ENCODE measurements at places on chromosomes 1 and 21. TPM values are rescaled to one million over a fixed set of nuclear protein-coding genes. Genes with fewer than 3 reads are reported as not detected.

DNA sequence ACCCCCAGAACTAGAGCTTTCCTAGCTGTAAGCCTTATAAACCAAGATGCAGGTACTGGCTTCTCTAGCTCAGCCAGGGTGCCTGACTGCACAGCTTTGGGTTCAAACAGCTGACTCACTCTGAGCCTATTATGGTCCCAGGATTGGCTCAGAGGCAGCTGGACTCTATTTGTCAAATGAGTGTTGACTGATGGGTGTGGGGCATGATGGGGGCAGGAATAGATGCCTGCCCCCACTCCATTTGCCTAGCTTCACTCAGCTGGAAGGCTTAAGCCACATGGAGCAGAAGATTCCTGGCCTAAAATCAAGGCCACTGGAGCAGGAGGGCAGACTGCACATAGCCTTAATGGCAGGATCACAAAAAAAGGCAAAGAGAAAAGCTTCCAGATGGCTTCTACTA lies 90.5 kb downstream of the PIK3R3 start:
- no peaks in the 10 kb centered on the region for H3K27me3 ChIP-seq
- H3K27ac ChIP-seq, result no peak overlapping the region
- no peak for DNase-seq
- H3K4me3 ChIP-seq, result no peak overlapping the region
- no peaks in the 10 kb centered on the region for H3K36me3 ChIP-seq

GRCh38 chr1:234478481-234479309 lies at the start of gene TARBP1:
Gene TARBP1 (minus strand): TSS chr1:234479179. CDS start chr1:234479103, 76 bp downstream.
- DNase-seq, result peak; percentile 76
- peaks cover 17% of the 10 kb centered on the region for H3K27me3 ChIP-seq
- H3K4me1 ChIP-seq, result peaks cover 47% of the 10 kb centered on the region
- H3K36me3 ChIP-seq, result peaks cover 9% of the 10 kb centered on the region
- peak within 1 kb of the TSS; percentile 75 for H3K27ac ChIP-seq
- peak within 1 kb of the TSS; percentile 90 for H3K4me3 ChIP-seq

MTF2 gene
- 71.0 TPM for total RNA-seq

- H3K36me3 ChIP-seq, result no peaks in the 10 kb centered on the region
- no peak overlapping the region for H3K27ac ChIP-seq
- H3K4me1 ChIP-seq, result peaks cover 5% of the 10 kb centered on the region
- DNase-seq, result no peak
- H3K27me3 ChIP-seq, result no peaks in the 10 kb centered on the region
- H3K4me3 ChIP-seq, result no peak overlapping the region
These were observed 237.0 kb downstream of the MRPL39 start for GRCh38 chr21:25370311-25370744.

Measured in activated T-helper 1 cell treated with anti-CD3 and anti-CD28 coated beads, Interleukin-12 subunit alpha, Interleukin-12 subunit beta, Interleukin-2, Interleukin-4 antibody, amounts not matched to agents 30 ng/mL and 10 ng/mL and 1 ng/mL, durations not matched to agents 14 hours and 24 hours and 36 hours (primary cell).